Neural crest cell (in vitro differentiated cells): ENCODE measurements at places on chromosomes 4 and X. TPM values are rescaled to one million over a fixed set of nuclear protein-coding genes. Genes with fewer than 3 reads are reported as not detected.

CXXC4 gene
- 18.9 and 20.3 TPM in 2 replicates for total RNA-seq

SSX1 gene
- not detected in 2 replicates for total RNA-seq

UCHL1 gene
- 265 and 285 TPM in 2 replicates for total RNA-seq

GAB3 gene
- 0.07 and 0.12 TPM in 2 replicates for total RNA-seq

TBX22 gene
- total RNA-seq: 0.26 TPM in 1 of 2 replicates, not detected in the other

SNX25 gene
- 9.7 and 14.3 TPM in 2 replicates for total RNA-seq

MAGEA10 gene
- total RNA-seq: not detected in 2 replicates

DNA sequence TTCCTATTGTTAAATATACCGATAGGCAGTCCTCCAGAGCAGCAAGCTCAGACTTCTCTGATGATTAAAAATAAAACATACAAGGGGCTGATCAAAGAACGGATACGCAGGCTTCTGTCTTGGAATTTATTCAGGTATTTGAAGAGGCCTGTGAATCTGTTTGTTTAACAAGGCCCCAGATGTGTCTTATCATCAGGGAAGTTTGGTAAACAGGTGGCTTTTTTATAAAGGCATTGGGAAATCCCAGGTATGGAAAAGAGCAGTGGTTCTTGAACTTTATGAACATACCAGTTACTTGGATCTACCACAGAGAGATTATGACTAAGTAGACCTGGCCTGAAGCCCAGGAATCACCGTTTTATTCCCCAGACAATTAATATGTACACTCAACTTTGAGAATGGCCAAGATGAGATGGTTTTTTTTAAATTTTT is 47.9 kb downstream of the SOWAHB start:
- H3K4me3 ChIP-seq: no peak overlapping the region
- peaks cover 6% of the 10 kb centered on the region for H3K27me3 ChIP-seq
- H3K36me3 ChIP-seq: no peaks in the 10 kb centered on the region
- no peak for DNase-seq
- peaks cover 6% of the 10 kb centered on the region for H3K4me1 ChIP-seq

- no peak overlapping the region for H3K27ac ChIP-seq
- peaks cover 33% of the 10 kb centered on the region for H3K4me1 ChIP-seq
- no peaks in the 10 kb centered on the region for H3K27me3 ChIP-seq
- DNase-seq: no peak
- H3K4me3 ChIP-seq: no peak overlapping the region
These were observed 38.8 kb downstream of the CLCN3 start for GRCh38 chr4:169658975-169659715.

DNA sequence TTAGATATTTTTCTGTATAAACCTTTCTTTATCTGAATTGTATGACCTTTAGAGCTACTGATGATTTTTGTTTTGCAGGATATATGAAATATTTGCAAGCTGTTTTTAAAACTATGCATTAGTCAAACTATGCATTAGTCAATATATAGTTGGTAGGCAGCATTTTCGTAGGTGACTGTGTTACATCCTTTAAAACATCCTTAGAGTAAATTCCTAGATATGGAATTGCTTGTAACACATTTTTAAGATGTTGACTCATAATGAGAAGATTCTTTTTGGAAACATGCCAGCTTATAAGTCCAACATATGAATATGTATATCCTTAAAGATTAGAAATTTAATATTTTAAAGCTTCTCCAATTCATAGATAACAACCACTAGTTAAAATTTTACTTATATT is 1768.5 kb downstream of the PCDH7 start:
- H3K4me1 ChIP-seq: peaks cover 6% of the 10 kb centered on the region
- H3K27me3 ChIP-seq: no peaks in the 10 kb centered on the region
- H3K36me3 ChIP-seq: no peaks in the 10 kb centered on the region
- no peak for DNase-seq
- H3K4me3 ChIP-seq: no peak overlapping the region

DNA sequence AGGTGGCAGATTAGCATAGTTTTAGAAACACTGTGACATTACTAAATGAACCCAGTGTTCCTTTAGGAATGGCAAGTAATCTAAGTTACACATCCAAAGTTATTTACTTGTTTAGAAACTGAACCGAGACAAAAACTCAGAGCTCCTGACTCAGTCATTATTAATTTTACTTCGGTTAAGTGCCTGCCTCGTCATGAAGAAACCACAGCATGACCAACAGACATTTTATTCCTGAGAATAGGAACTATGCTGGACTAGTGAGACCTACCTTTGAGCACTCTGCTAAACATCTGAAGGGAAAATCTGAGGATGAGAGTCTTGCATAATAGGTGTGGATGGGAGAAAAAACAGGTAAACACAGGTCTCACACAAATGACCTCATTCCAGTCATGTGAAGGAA is 2.5 kb downstream of the BEX1 start:
- H3K4me3 ChIP-seq: peak overlapping the region; percentile 57
- peaks cover 6% of the 10 kb centered on the region for H3K36me3 ChIP-seq
- H3K4me1 ChIP-seq: peaks cover 6% of the 10 kb centered on the region
- H3K27ac ChIP-seq: no peak overlapping the region
- no peak for DNase-seq
- H3K27me3 ChIP-seq: peaks cover 5% of the 10 kb centered on the region
